Calu3 (cell line): ENCODE measurements at places on chromosomes 5 and 9. TPM values are rescaled to one million over a fixed set of nuclear protein-coding genes. Genes with fewer than 3 reads are reported as not detected.

- DNase-seq = peak; percentile 42
These were observed 381.8 kb downstream of the ADGRV1 start for GRCh38 chr5:90940227-90940995.

- DNase-seq = no peak
These were observed 105.7 kb downstream of the LURAP1L start for GRCh38 chr9:12880406-12881015.

- no peak for DNase-seq
These were observed 29.8 kb downstream of the FBXL7 start for GRCh38 chr5:15529821-15530220.

Gene ALDH1A1
- total RNA-seq = 17.2 and 17.7 TPM in 2 replicates

Gene MARVELD2
- total RNA-seq = 40.9 and 46.0 TPM in 2 replicates

Gene LCN9
- not detected in 2 replicates for total RNA-seq

Gene C9orf153
- total RNA-seq = not detected in 2 replicates
